ENCODE measurements at places on chromosomes 7 and 10.

DNA sequence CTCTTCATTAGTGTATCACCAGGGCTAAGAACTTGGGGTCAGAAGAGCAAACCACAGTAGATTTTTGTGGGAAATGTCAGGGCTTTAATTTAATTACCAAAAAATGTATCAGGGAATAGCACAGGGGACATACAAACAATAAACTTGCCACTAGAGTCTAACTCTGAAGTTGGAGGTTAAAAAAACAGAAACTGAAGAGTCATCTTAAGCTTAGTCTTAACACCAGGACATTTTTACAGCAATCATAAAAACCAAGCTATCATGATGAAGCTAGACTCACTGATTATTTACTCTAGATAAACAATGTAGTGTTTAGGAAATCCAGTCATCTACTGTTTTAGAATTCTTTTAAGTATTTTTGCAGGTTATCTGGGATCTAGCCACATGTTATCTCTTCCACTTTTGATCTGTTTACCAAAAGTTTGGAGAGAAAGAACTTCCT is 48.4 kb upstream of the GLI3 start:
- no peak for DNase-seq

GRCh38 chr7:103071000-103071399 is 3.6 kb downstream of the FBXL13 start:
- DNase-seq = no peak

GRCh38 chr10:119933179-119933578 is 40.6 kb downstream of the SEC23IP start:
- peak; percentile 85 for DNase-seq

GRCh38 chr7:20696002-20696605 is 80.6 kb downstream of the ABCB5 start:
- DNase-seq = no peak

All from brain (organoid and tissue), 16 donors.